Fibroblast of the aortic adventitia (primary cell): ENCODE measurements at places on chromosomes 5 and 9. TPM values are rescaled to one million over a fixed set of nuclear protein-coding genes. Genes with fewer than 3 reads are reported as not detected.

The NPR3 gene
- 2.8 and 23.7 TPM in 2 replicates for total RNA-seq

The STPG3 gene
- total RNA-seq = not detected in 2 replicates

The FAM78A gene
- 0.25 and 0.36 TPM in 2 replicates for total RNA-seq

The FCN2 gene
- total RNA-seq = not detected in 2 replicates

The CCDC192 gene
- not detected in 2 replicates for total RNA-seq

The C5orf63 gene
- 4.0 and 6.3 TPM in 2 replicates for total RNA-seq

The CETN3 gene
- total RNA-seq = 17.2 and 60.8 TPM in 2 replicates

The C9orf50 gene
- total RNA-seq = 0.98 TPM in 1 of 2 replicates, not detected in the other

The OR2K2 gene
- 0.18 TPM in 1 of 2 replicates, not detected in the other for total RNA-seq

The RFESD gene
- total RNA-seq = 0.33 and 4.7 TPM in 2 replicates

The FGFR4 gene
- 0.74 TPM in 1 of 2 replicates, not detected in the other for total RNA-seq

The CKS2 gene
- 4.2 and 104 TPM in 2 replicates for total RNA-seq

The CNTNAP3 gene
- 2.1 and 25.7 TPM in 2 replicates for total RNA-seq

The LPCAT1 gene
- total RNA-seq = 41.3 and 56.0 TPM in 2 replicates

The ADCY2 gene
- total RNA-seq = under 0.01 and 0.09 TPM in 2 replicates

The INSL6 gene
- not detected in 2 replicates for total RNA-seq

The FAM120A gene
- total RNA-seq = 55.7 and 116 TPM in 2 replicates

The COL15A1 gene
- 25.1 and 25.3 TPM in 2 replicates for total RNA-seq

The KCNV2 gene
- not detected in 2 replicates for total RNA-seq

The RNF20 gene
- total RNA-seq = 37.7 and 59.9 TPM in 2 replicates

The NCS1 gene
- 10.7 and 39.2 TPM in 2 replicates for total RNA-seq

The CCDC183 gene
- total RNA-seq = 0.16 TPM in 1 of 2 replicates, not detected in the other

The LURAP1L gene
- 47.5 and 48.2 TPM in 2 replicates for total RNA-seq

The IL5 gene
- not detected in 2 replicates for total RNA-seq

The ANKRD34B gene
- total RNA-seq = not detected in 2 replicates

The SLC6A3 gene
- total RNA-seq = not detected in 2 replicates

The FAM221B gene
- total RNA-seq = not detected in 2 replicates

The ADAMTSL2 gene
- total RNA-seq = 0.16 TPM in 1 of 2 replicates, not detected in the other

The GLDC gene
- 0.65 and 1.8 TPM in 2 replicates for total RNA-seq

The FOXB2 gene
- total RNA-seq = not detected in 2 replicates

The NOL6 gene
- 21.9 and 25.1 TPM in 2 replicates for total RNA-seq

The IFNA2 gene
- not detected in 2 replicates for total RNA-seq

The ZNG1F gene
- total RNA-seq = 1.7 and 8.7 TPM in 2 replicates

The SLC24A2 gene
- total RNA-seq = 0.16 TPM in 1 of 2 replicates, not detected in the other

The EIF4E1B gene
- not detected in 2 replicates for total RNA-seq

The KCNMB1 gene
- not detected in 2 replicates for total RNA-seq

The CACNA1B gene
- total RNA-seq = under 0.01 and 0.16 TPM in 2 replicates

The NR5A1 gene
- total RNA-seq = not detected in 2 replicates

The TPPP gene
- not detected in 2 replicates for total RNA-seq

The DMRT2 gene
- total RNA-seq = 0.18 TPM in 1 of 2 replicates, not detected in the other

The ABCA1 gene
- total RNA-seq = 40.1 and 45.0 TPM in 2 replicates

The ABITRAM gene
- 16.3 and 22.0 TPM in 2 replicates for total RNA-seq

The SPATA31C1 gene
- not detected in 2 replicates for total RNA-seq

The MIER3 gene
- total RNA-seq = 31.0 and 89.9 TPM in 2 replicates

The IL4 gene
- total RNA-seq = 0.36 TPM in 1 of 2 replicates, not detected in the other

The TAF1L gene
- not detected in 2 replicates for total RNA-seq

The PCDHGA12 gene
- total RNA-seq = 39.7 and 50.5 TPM in 2 replicates
